ENCODE measurements at places on chromosomes 6 and 20. TPM values are rescaled to one million over a fixed set of nuclear protein-coding genes. Genes with fewer than 3 reads are reported as not detected.

Gene XRN2
- polyA plus RNA-seq, result 93.3 TPM

Gene MYBL2
- 33.9 TPM for polyA plus RNA-seq

Gene WFDC6
- not detected for polyA plus RNA-seq

Gene HTR1E
- 0.60 TPM for polyA plus RNA-seq

Measured in renal pelvis (tissue), 12 donors.